ENCODE measurements at places on chromosomes 5 and 9.

GRCh38 chr9:22590336-22591033, 143.9 kb downstream of the DMRTA1 start:
- DNase-seq = no peak

- no peak for DNase-seq
Measured at GRCh38 chr9:129586685-129587084, 34.2 kb downstream of the C9orf50 start.

GRCh38 chr9:121871431-121872025, 220.1 kb downstream of the DAB2IP start:
- DNase-seq = no peak

DNA sequence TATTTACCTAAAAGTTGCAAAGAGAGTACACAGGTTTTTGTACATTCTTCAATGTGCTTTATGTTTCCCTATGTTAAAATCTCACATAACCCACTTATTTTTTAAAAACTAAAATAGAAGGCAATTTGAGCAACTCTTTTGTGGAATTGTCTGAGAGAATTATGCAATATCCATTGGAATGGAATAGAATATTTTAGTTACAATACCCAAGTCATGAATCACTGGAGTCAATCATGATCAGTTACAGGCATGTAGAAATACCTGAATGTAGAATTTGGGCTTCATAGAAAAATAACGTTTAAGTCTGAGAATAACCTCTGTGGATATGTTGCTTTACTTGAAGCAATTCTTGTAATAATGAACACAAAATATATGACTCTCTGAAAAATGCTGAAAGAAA, 143.3 kb downstream of the FGF10 start:
- no peak for DNase-seq

- no peak for DNase-seq
Measured at GRCh38 chr5:43146958-43147357, 26.2 kb downstream of the ZNF131 start.

DNA sequence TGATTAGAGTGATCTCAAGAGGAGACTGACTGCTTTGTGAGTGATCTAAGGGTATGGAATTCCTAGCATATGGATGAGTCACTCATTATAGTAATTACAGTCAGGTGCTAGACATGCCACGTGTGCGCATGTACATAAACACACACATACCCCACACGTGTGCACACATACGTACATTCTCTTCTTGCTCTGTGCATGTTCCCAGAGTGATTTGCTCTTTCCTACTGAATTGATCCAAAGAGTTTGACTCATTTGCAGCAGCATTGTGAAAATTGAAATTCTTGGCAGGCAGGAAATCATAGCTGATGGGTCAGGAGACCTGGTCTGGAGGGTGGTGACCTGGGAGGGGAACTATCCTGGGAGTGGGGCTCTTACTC, 63.8 kb downstream of the ANGPTL2 start:
- peak; percentile 65 for DNase-seq

GRCh38 chr9:106868565-106868964, 5.6 kb downstream of the ZNF462 start:
- DNase-seq = no peak

GRCh38 chr9:82234160-82234943, 245.8 kb downstream of the SPATA31D1 start:
- DNase-seq = no peak

GRCh38 chr9:116027096-116027495, 126.5 kb upstream of the PAPPA start:
- no peak for DNase-seq

DNA sequence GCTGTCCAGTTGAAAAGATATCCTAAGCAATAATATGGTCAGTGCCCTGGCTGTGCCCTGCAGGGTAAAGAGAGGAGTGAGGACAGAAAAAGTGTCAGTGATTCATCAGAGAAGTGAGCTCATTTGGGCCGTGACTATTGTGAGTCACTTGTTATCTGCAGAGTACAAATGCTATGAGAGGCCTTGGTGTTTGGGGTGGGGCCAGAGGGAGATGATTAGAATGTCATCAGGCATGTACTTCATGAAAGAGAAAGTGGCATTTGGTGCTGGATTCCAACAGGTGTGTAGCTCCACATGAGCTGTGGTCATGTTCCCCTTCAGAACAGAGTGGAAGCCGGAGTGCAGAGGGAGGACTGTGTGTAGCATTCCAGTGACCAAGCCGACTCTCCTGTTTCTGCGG, 174.1 kb downstream of the KDM4C start:
- DNase-seq = peak; percentile 95

GRCh38 chr5:6631441-6631840, 1.4 kb downstream of the NSUN2 start:
- DNase-seq = no peak

DNA sequence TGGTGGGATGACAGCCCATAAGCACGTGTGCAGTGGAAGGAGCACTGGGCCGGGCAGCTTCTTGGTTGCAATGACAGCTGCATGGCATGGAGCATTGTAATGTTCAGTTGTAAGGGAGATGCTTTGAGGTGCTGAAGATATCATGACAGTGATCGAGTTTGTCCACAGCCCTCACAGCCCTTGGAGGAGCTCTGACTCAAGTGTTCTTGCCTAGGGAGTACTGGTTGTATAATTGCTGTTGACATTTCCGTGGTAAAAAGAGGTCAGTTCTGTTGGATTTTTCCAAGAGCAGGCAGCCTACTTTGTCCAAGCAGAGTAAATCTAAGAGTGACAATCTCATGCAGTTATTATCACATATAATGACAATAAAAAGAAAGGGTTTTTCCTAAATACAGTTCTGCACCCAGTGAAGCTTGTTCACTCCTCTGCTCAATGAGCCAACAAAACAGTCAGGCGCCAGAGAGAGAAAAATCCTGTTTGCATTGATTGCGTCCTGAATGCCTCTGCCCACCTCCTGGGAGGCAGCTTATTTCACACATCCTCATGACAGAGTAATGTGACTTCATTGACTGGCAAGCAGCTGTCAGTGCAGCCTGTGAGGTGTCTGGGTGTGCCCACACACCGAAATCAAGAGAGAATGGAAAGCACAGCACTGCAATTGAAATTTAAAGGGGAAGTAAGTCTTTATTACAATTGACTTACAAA, 248.0 kb downstream of the NTRK2 start:
- no peak for DNase-seq

- no peak for DNase-seq
Measured at GRCh38 chr5:72328172-72328571, 8.0 kb downstream of the PTCD2 start.

DNA sequence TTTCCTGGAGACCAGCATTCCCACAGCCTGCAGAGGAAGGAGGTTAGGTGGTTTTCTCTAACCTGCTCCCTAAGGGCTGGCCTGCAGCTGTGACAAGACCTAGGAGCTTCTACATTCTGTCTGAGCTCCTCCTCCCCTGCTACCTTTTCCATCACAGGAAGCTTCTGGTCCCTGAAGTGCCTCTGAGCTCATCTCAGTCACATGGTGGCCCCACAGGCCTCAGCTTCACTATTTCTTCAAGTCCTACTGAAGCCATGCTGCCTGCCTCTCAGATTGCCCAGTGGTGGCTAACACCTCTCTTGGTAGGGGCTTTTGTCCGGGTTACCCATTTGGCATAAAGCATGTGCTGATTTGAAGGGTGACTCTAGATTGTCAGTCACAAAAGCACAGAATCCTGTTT, 259.4 kb downstream of the CRB2 start:
- no peak for DNase-seq

DNA sequence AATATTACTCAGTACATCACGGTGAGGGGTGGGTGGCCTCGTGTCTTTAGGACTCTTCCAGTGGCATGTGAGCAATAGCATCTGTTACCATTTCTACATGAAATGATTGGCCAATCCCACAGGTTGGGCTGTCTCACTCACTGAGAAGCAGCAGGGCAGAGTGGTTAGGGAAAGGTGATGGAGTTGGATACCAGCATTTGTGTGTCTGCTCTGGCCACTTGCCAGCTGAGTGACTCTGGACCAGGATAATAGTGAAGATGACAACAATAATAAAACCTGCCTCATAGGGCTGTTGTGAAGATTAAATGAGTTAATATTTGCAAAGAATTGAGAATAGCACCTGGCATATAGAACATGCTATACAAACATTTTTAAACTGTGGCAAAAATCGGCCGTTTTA, 42.0 kb downstream of the IQGAP2 start:
- no peak for DNase-seq

DNA sequence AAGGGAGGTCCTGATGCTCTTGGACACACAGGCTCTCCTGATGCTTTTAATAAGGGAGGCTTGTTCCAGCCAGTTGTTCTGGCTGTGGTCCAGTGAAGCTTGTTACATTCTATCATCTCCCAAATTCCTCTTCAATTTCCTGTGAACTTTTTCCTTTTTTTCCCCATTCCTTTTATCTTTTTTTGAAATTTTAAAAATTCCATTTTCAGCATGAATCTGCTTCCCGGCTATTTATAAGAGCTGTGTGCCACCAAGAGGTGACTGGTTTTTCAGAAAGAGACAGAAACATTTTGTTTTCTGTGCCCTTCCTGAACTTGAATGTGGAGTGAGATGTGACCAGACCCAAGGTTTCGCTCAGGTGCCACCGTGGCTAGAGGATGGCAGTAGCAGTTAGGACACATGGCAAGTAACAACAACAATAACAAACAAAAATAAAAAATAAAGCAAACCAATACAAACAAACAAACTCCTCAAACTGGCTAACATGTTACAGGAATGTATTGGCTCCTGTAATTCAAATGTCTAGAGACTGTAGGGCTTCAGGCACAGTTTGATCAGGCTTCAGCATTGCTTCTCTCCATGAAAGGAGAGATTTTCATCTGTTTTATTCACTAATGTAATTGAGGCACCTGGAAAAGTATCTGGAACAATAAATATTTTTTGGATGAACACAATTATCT, 121.1 kb downstream of the BOD1 start:
- no peak for DNase-seq

GRCh38 chr5:173472784-173473278, 143.6 kb downstream of the BOD1 start:
- DNase-seq = no peak

GRCh38 chr5:171705830-171706468, 79.7 kb upstream of the SMIM23 start:
- no peak for DNase-seq

- no peak for DNase-seq
Measured at GRCh38 chr9:98132158-98132557, 13.1 kb upstream of the TRIM14 start.

GRCh38 chr9:107888773-107889227, 399.2 kb upstream of the KLF4 start:
- no peak for DNase-seq

DNA sequence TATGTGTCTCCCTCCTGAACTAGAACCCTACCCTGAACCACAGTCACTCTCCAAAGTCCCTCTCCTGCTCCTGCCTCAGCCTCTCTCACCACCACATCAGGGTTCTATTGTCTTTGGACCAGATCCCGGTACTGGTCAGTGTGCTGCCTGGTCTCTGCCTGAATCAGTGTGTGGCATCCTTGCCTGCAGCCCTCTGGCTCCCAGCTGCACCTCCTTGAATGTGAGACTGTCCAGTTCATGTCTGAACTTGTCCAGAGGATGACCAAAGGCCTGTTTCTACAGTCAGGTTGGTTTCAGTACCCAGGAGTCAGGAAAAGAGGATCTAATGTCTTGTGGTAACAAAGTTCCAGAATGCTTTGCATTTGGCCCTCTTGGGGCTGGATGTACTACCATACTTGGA, 76.8 kb upstream of the RANBP3L start:
- DNase-seq = no peak

- no peak for DNase-seq
Measured at GRCh38 chr5:168072665-168073064, 218.8 kb upstream of the WWC1 start.

- DNase-seq = no peak
Measured at GRCh38 chr5:66661149-66661548, 65.0 kb downstream of the MAST4 start.

- no peak for DNase-seq
Measured at GRCh38 chr5:88829054-88829453, 53.9 kb downstream of the MEF2C start.

DNA sequence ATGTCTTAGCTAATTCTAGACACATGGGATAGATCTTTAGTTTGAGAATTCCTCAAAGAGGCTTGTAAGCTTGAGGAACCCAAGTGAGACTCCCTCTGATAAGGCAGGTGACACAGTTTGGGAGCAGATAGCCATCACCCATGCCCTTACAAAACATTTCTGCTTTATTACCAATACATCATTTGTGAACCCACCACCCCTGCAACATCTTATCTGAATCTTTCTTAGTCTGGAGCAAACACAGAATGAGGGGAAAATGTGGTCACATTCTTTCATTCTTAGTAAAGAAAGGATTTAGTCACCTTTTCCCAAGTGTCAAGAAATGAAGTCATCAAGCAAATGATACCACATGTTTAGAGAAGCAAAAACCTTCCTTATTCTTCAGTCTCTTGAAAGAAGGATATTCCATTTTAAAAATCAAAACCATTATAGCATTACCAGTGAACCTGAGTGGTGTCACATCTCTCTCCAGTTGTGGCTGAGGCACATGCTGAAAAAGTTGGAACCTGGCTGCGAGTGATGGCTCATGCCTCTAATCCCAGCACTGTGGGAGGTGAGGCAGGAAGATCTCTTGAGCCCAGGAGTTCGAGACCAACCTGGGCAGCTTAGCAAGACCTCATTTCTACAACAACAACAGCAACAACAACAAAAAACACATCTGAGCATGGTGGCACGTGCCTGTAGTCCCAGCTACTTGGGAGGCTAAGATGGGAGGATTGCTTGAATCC, 65.9 kb downstream of the PRKACG start:
- no peak for DNase-seq
